Activated naive CD4-positive, alpha-beta T cell treated with Interleukin-2 at 50 U/mL for 16 hours (primary cell): ENCODE measurements at places on chromosomes 3 and 15.

DNA sequence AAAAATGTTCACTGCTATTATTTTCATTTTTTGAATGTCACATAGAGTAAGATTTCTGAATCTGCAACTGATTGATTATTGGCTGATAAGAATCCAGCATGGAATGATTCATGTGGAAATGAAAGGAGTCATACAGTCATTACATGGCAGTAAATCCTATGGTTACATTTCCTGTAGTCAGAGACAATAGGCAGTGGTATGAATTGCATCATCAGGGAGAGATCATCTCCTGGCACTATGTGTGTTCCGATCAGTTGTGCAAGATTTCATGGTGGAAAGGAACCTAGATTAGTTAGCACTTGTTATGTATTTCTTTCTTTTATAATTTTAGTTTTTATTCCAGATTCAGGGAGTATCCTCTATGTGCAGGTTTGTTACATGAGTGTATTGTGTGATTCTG is 38.8 kb downstream of the SLC12A1 start:
- DNase-seq: no peak

- no peak for DNase-seq
These were observed 164.5 kb downstream of the THSD4 start for GRCh38 chr15:71279757-71280141.

GRCh38 chr15:39786447-39787056 is 3.9 kb upstream of the FSIP1 start:
- DNase-seq: no peak

DNA sequence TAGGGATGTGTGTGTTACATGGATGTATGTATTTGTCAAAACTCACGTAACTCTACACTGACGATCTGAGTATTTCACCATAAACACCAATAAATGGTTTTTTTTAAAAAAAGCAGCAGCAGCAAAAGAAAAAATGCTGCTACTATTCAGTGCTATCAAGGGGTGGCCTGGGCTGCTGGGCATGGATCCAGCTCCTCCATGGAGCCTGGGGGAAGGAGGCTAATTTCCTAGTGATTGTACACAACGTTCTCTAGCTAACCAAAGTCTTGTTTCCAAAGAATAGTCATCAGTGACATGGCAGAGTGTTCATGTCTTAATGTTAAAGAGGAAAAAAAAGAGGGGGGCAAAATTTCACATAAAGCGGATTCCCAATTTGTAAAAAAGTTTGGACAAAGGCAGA is 29.0 kb downstream of the POMGNT2 start:
- DNase-seq: no peak

DNA sequence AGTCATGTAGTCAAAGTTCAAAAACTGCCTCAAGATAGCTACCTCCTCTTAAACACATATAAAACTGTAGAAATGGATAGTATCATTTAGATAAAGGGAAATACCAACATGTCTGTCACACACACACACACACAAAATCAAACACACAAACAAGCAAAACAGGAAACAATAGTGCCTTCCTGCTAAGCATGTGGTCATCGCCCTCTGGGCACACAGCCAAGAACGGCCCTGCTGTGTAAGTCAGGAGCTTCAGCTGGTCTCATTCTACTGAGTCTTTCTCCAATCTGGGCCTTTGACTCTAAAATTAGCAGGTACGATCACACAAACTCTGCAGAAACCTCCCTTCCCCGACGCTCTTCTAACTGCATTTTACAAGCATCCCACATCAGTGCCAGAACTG is 272.2 kb upstream of the CHRNA7 start:
- DNase-seq: no peak

GRCh38 chr3:131142580-131142979 is 115.9 kb downstream of the NEK11 start:
- DNase-seq: no peak

DNA sequence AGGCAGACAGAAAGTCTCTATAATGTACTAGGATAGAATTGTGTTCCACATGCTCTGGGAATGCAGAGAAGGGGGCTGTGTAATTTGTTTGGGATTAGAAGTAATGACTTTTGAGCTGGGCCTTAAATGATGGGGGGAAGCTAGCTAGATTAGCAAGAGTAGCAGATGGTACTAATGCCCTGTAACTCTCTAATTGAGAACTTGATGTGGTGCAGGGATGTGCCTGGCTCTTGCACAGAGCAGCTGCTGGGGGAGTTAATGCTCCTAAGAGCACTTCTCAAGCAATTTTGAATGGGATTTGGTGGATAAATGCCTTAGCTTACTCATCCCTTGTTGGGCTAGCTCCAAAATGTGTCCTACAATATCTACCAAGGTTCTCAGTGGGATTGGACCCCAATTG is 12.4 kb upstream of the SYN2 start:
- no peak for DNase-seq

- DNase-seq: peak; percentile 7
These were observed 183.8 kb upstream of the THRB start for GRCh38 chr3:24678421-24678865.

DNA sequence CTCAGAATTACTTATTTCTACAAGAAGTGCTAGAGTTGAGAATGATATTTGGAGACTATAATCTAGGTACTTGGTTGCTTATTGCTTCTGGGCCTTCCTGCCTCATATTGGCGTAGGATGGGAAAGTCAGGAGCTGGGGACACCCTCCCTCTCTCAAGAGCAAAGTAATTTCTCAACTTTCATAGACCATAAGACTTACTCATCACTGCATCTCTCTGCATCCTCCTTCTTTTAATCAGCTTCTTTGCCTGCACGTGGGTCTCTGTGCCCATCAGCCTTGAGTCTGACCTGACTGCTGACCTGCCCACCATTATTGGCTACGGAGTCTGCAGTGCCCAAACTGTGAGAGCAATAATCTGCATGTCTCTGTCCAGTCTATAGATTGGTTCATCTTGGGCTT is 27.3 kb upstream of the XIRP1 start:
- DNase-seq: no peak

- DNase-seq: no peak
These were observed 13.2 kb upstream of the SLC6A6 start for GRCh38 chr3:14389166-14389606.

- no peak for DNase-seq
These were observed 59.8 kb upstream of the HEG1 start for GRCh38 chr3:125115640-125116039.

DNA sequence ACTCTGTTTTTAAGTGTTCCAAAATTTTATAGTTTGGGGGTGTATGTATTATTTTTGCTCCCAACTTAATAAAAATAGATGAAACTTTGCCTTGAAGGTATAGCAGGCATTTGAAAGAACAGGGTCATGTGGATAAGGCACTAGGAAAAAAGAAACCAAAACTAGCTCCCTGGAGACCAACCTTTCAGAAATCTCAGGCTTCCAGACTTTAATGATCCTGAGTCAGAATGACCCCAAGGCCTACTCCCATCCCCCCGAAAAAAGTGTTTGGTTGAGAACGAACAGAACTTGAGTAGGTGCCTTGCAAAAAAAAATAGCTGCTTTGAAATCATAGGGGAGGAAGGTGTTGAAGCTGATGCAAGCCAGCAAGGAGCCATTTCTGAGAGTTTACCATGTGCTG is 309.5 kb downstream of the THSD4 start:
- DNase-seq: no peak

GRCh38 chr15:80815106-80815505 is 35.9 kb downstream of the CEMIP start:
- no peak for DNase-seq

DNA sequence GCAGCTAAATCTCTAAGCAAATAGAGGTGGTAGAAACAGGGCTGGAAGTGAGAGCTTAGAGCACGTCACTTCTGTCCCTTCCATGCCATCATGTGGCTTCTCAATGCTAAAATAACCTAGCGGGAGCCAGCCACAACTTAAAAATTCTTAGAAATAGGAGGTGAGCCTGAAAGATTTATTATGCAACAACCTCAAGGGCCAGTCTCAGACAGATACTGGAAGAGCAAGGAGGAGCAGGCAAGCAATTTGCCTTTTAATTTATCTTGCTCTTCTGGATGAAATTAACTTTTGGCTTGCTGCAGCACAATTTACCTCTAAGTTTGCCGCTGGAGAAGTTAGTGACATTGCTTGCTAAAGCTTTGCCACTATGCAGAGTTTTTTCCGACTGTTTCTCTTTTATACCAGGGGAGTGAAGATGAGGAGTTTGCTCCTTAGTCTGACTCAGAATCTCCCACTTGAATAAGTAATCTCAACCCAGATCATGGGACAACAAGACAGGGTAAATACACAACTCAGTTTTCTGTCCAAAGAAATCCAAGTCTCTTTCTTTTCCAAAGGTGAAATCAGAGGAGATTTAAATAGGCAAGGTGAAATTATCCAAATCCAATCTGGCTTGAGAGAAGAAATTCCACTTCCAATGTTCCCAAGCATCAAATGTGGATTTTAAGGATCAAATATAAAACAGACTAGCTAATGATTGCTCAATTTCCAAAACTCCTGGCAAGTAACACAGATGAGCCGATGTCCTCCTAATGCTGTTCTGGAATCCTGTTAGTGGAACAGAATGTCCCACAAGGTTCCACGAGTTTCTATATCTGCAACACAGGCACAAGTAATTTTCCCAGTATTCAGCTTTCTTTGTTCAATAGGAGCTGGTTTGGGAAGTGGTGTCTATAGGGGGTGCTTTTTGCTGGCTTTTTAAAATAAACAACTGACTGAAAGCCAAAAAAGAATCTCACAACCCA is 329.4 kb upstream of the RORA start:
- DNase-seq: no peak

DNA sequence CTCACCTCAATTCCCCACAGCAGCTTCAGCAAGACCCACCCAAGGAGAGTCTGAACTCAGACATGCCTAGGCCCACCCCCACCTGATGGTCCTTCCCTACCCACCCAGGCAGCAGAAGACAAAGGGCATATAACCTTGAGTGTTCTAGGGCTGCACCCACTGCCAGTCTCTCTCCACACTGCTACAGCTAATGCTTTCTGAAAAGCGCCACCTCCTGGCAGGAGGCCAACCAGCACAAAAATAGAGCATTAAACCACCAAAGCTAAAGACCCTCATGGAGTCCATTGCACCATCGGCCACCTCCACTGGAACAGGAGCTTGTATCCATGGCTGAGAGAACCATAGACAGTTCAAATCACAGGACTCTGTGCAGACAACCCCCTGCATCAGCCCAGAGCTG is 11.3 kb upstream of the RPL39L start:
- DNase-seq: peak; percentile 73

DNA sequence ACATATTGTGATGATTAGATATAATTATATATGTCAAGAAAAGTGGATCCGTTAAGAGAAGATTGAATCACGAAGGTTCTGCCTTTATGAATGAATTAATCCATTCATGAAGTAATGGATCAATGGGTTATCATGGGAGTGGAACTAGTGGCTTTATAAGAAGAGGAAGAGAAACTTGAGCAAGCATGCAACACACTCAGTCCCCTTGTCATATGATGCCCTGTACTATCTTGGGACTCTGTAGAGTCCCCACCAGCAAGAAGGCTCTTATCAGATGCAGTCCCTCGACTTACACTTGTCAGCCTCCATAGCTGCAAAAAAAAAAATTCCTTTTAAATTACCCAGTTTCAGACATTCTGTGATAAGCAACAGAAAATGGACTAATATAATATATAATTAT is 301.9 kb downstream of the RAP2B start:
- DNase-seq: no peak

DNA sequence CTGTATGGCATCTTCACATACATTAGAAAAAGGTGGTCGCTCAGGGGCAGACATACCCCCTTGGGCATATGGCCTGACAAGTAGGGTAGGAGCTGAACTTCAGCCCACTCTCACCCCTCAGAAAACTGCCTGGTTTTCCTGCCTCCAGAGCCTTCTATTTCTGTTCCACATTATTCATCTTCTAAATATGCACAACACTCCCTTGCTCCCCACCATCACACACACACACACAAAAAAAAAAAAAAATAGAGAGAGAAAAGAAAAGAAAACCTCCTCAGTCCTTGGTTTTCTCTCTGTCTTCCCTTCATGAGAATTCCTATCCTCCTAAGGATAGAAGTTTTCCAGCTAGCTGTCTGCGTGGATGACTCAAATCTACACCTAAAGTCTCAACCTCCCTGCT is 5.6 kb upstream of the ROPN1 start:
- DNase-seq: no peak

DNA sequence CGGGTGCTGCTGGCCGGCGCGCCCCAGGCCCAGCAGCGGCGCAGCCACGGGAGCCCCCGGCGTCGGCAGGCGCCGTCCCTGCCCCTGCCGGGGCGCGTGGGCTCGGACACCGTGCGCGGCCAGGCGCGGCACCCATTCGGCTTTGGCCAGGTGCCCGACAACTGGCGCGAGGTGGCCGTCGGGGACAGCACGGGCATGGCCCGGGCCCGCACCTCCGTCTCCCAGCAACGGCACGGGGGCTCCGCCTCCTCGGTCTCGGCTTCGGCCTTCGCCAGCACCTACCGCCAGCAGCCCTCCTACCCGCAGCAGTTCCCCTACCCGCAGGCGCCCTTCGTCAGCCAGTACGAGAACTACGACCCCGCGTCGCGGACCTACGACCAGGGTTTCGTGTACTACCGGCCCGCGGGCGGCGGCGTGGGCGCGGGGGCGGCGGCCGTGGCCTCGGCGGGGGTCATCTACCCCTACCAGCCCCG is 777 bp downstream of the LOXL1 start:
- DNase-seq: peak; percentile 53
